Naive thymus-derived CD4-positive, alpha-beta T cell (primary cell): ENCODE measurements at places on chromosomes 16 and 17.
A peak's percentile ranks its signal among the peaks of the same experiment; 100 is the strongest.

GRCh38 chr17:81926451-81927151, 934 bp downstream of the MAFG start:
- H3K36me3 ChIP-seq: peaks cover 5% of the 10 kb centered on the region
- peak overlapping the region; percentile 71 for H3K27ac ChIP-seq
- peaks cover 31% of the 10 kb centered on the region for H3K4me1 ChIP-seq
- peak overlapping the region; percentile 58 for H3K4me3 ChIP-seq
- peaks cover 13% of the 10 kb centered on the region for H3K27me3 ChIP-seq
- peak; percentile 47 for DNase-seq

DNA sequence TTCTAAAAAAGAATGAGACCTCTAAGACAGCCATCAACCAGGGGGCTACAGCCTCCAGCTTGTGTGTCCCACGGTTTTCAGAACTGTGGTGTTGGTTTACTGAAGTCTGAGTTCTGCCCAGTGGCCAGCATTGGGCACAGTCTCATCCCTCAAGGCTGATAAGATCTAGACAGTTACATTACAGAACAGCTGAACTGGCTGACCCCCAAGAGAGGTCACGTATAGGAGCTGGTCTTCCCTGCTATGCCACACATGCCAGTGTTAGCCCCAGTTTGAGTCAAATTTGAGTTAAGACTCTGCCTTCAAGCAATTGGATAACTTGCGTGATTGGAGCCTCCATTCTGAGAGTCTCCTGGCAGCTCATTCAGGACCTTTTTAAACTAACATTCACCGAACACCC, 14.8 kb upstream of the NUP93 start:
- H3K4me1 ChIP-seq: peaks cover 5% of the 10 kb centered on the region
- no peak overlapping the region for H3K4me3 ChIP-seq
- H3K27me3 ChIP-seq: no peaks in the 10 kb centered on the region

- H3K27me3 ChIP-seq: no peaks in the 10 kb centered on the region
- H3K4me1 ChIP-seq: no peaks in the 10 kb centered on the region
- H3K27ac ChIP-seq: no peak overlapping the region
- no peak for DNase-seq
- H3K36me3 ChIP-seq: no peaks in the 10 kb centered on the region
Observed at GRCh38 chr17:35947156-35947585, 3.7 kb upstream of the LYZL6 start.

DNA sequence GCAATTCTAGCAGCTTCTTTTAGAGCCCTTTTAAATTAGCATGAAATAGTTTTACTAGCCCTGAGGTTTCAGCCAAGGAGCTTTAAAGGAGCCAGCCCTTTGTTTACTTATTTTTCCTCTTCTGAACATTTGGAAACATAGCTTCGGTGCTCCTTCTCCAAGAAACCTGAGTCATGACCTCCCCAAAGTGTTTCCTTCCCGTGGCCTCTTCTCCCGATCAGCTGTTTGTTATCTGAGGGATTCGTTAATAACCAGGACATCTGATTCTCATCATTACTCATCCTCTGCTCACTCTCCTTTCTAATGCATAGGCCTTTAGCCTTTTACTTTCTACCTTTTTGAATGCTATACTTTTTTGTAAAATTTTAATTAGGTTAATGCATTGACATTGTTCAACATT, 204.5 kb downstream of the WWOX start:
- H3K27ac ChIP-seq: no peak overlapping the region
- no peaks in the 10 kb centered on the region for H3K36me3 ChIP-seq
- H3K4me3 ChIP-seq: no peak overlapping the region
- H3K27me3 ChIP-seq: no peaks in the 10 kb centered on the region
- H3K4me1 ChIP-seq: no peaks in the 10 kb centered on the region

DNA sequence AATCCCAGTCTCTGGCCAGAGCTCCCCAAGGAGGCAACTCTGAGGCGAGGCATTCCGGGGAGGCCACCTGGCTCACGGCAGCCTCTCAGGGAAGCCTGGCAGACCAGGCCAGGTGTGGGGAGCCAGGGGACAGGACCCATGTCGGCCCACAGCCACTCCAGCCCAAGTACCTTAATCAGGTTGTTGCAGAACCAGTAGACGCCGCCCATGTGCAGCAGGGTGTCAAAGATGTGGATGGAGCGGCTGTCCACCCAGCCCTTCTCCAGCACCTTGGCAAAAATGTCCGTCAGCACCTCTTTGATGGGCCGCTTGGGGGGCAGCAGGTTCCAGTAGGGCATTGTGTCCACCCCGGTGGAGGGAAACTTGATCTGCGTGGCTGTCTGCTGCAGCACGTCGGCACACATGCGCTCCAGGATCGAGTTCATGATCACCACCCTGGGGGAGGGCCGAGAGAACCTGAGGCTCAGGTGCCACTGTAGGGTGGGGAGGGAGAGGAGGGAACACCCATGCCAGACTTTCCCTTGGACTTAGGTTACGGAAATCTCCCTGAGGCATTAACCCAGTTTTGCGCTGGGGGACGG, 7.8 kb downstream of the CSF3 start:
- no peak for DNase-seq
- no peak overlapping the region for H3K27ac ChIP-seq
- H3K36me3 ChIP-seq: peaks cover 4% of the 10 kb centered on the region
- no peaks in the 10 kb centered on the region for H3K27me3 ChIP-seq
- no peak overlapping the region for H3K4me3 ChIP-seq
- H3K4me1 ChIP-seq: peaks cover 26% of the 10 kb centered on the region

- no peak overlapping the region for H3K4me3 ChIP-seq
- H3K27ac ChIP-seq: no peak overlapping the region
- H3K36me3 ChIP-seq: no peaks in the 10 kb centered on the region
- no peaks in the 10 kb centered on the region for H3K27me3 ChIP-seq
- DNase-seq: no peak
Observed at GRCh38 chr16:17323171-17323570, 147.6 kb downstream of the XYLT1 start.

- H3K4me1 ChIP-seq: no peaks in the 10 kb centered on the region
- no peaks in the 10 kb centered on the region for H3K27me3 ChIP-seq
- H3K36me3 ChIP-seq: no peaks in the 10 kb centered on the region
- no peak for DNase-seq
- no peak overlapping the region for H3K27ac ChIP-seq
Observed at GRCh38 chr16:2371421-2371820, 30.9 kb upstream of the ABCA3 start.

DNA sequence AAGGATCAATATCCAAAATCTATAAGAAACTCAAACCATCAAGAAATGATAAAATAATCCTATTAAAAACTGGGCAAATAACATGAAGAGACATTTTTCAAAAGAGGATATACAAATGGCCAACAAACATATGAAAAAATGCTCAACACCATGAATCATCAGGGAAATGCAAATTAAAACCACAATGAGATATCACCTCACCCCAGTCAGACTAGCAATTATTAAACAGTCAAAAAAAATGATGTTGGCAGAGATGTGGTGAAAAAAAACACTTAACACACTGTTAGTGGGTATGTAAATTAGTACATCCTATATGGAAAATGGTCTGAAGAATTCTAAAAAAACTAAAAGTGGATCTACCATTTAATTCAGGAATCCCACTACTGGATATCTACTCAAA, 379.0 kb upstream of the SOX9 start:
- no peaks in the 10 kb centered on the region for H3K27me3 ChIP-seq
- H3K4me1 ChIP-seq: no peaks in the 10 kb centered on the region
- no peak for DNase-seq

GRCh38 chr16:4828567-4829321, 18.3 kb downstream of the GLYR1 start:
- no peak overlapping the region for H3K4me3 ChIP-seq
- no peaks in the 10 kb centered on the region for H3K27me3 ChIP-seq
- H3K4me1 ChIP-seq: no peaks in the 10 kb centered on the region
- no peak overlapping the region for H3K27ac ChIP-seq
- DNase-seq: no peak
- peaks cover 18% of the 10 kb centered on the region for H3K36me3 ChIP-seq

GRCh38 chr17:27522028-27522635, 65.9 kb downstream of the KSR1 start:
- no peaks in the 10 kb centered on the region for H3K36me3 ChIP-seq
- no peak for DNase-seq
- H3K27me3 ChIP-seq: no peaks in the 10 kb centered on the region
- no peak overlapping the region for H3K4me3 ChIP-seq
- no peak overlapping the region for H3K27ac ChIP-seq

GRCh38 chr16:83138976-83139690, 512.4 kb downstream of the CDH13 start:
- no peak overlapping the region for H3K27ac ChIP-seq
- H3K36me3 ChIP-seq: no peaks in the 10 kb centered on the region
- no peaks in the 10 kb centered on the region for H3K4me1 ChIP-seq
- no peaks in the 10 kb centered on the region for H3K27me3 ChIP-seq
- no peak for DNase-seq

GRCh38 chr17:35404360-35404759, 27.9 kb downstream of the SLFN12 start:
- no peak for DNase-seq
- H3K36me3 ChIP-seq: no peaks in the 10 kb centered on the region
- H3K4me3 ChIP-seq: no peak overlapping the region
- H3K4me1 ChIP-seq: peaks cover 6% of the 10 kb centered on the region
- no peaks in the 10 kb centered on the region for H3K27me3 ChIP-seq

DNA sequence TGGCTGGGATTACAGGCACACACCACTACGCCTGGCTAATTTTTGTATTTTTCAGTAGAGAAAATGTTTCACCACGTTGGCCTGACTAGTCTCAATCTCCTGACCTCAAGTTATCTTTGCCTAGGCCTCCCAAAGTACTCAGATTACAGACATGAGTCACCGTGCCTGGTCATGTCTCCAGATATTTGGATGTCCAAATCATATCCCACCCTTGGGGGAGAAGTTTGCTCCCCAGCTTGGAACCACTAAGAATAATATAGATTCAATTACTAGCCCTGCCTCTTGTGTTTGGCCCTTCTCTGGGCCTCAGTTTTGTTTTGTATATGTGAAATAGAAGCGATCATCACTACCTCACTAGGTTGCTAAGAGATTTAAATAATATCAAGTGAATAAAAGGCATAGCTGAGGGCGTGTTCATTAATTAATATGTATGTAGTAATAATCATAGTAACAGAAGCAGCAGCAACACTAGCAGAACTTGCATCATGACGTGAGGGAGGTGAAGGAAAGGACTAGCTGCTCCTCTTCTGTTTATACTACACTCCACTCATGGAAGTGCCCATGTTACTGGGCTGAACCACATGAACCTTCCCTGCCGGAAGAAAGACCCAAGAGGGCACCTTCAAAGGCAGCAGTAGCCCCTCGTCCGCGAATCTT, 253.6 kb upstream of the XYLT1 start:
- no peak overlapping the region for H3K27ac ChIP-seq
- no peak overlapping the region for H3K4me3 ChIP-seq
- no peaks in the 10 kb centered on the region for H3K36me3 ChIP-seq

DNA sequence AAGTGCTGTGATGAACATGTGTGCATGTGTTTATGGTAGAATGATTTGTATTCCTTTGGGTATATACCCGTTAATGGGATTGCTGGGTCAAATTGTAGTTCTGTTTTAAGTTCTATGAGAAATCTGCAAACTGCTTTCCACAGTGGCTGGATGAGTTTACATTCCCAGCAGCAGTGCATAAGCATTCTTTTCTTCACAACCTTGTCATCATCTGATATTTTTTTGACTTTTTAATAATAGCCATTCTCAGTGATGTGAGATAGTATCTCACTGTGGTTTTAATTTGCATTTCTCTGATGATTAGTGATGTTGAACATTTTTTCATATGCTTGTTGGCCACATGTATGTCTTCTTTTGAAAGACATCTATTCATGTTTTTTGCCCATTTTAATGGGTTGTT, 18.5 kb downstream of the CCL8 start:
- no peaks in the 10 kb centered on the region for H3K4me1 ChIP-seq
- H3K36me3 ChIP-seq: no peaks in the 10 kb centered on the region
- no peak overlapping the region for H3K27ac ChIP-seq
- no peaks in the 10 kb centered on the region for H3K27me3 ChIP-seq
- DNase-seq: no peak

DNA sequence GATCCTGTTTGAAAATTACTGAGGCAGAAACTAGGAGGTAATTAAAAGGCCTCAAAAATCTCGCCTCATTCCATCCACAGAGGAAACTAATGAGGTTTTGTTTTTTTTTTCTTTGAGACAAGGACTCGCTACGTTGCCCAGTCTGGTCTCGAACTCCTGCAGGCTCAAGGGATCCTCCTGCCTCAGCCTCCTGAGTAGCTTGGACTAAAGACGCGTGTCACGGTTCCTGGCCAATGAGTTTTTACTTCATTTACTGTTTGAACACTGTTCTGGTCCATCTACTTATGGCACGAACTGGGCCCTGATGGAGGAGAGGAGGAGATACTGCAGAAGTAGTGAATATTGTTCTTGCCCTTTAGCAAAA, 600 bp upstream of the BLTP2 start:
- H3K27ac ChIP-seq: peak overlapping the region; percentile 95
- peaks cover 2% of the 10 kb centered on the region for H3K36me3 ChIP-seq
- H3K4me1 ChIP-seq: peaks cover 29% of the 10 kb centered on the region

DNA sequence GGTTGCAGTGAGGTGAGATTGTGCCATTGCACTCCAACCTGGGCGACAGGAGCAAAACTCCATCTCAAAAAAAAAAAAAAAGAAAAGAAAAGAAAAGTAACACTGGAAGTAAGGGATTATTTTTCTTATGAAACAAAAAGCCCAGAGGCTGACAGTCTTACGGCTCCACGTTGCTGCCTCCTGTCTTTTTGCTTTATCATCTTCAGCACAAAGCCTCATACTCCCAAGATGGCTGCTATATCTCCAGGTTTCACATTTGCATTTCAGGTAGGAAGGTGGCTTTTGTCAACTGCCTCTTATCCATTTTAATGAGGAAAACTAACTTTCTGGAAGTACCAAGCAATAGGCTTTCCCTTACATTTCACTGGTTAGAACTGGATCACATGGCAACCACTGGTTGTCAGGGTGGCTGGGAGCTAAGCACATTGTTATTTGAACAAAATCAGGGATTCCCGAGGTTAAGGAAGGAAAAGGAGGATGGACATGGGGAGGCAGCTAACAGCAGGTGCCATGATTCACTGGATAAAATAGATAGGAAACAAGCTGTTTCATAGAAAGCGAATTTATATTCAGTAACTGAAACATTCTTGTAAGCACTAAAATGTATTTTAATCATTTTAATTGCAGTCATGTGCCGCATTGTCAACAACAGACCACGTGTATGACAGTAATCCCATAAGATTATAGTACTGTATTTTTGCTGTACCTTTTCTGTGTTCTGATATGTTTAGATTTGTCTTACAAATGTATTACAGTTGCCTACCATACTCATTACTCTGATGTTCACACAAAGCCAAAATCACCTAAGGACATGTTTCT, 58.6 kb downstream of the KSR1 start:
- H3K36me3 ChIP-seq: no peaks in the 10 kb centered on the region
- H3K27me3 ChIP-seq: no peaks in the 10 kb centered on the region
- H3K4me1 ChIP-seq: no peaks in the 10 kb centered on the region
